ENCODE measurements at places on chromosomes 1 and 21.

DNA sequence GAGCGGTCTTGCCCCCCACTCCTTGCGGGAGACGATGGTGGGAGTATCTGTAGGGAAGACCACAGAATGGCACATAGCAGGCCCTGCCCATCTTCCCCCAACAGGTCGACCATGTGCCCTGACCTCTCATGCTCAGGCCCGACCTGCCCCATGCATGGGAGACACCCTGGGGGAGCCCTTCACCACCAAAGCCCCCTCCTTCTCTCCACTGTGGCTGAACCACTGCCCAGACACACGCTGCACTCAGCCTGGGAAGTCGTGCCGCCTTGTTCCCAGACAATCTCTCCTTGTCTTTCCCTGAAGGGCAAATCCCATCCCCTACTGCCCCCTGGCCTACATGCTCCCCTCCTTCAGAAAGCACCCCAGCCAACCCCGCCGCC is 5.5 kb downstream of the PGLYRP3 start:
- no peak for DNase-seq

- no peak for DNase-seq
Observed at GRCh38 chr1:43779266-43779665, 71.9 kb downstream of the ST3GAL3 start.

DNA sequence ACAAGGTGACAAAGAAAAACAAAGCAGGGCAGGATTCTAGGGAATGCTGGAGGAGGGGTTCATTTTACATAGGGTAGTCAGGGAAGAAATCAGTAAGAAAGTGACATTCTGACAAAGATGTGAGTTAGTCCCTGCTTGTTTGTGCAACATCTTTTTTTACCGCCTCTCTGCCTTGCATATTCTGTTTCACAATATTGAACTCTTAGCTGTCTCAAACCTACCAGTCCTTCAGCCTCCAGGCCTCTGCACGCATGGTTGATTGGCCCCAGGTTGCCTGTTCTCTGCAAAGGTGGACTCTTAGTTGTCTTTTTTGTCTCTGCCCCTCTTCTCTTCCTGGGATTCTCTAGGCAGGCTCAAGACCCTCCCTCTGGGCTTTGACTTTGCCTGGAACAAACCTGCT is 152.2 kb upstream of the RUNX1 start:
- DNase-seq = no peak

DNA sequence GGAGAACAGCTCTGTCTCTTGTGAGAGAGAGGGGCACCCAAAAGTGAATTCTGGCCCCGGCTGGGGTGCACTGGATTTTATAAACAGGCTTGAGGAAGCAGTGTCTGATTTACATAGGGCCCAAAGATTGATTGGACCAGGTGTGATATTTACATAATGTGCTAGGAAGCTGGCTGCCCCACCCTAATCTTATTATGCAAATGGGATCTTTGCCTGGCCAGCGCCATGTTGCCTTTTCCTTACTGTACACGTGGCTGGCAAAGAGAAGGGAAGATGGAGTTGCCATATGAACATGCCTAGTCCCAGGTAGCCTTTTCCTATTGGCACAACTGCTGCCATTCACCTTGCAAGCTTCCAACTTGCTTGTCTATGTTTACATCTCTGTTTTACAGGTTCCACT is 29.0 kb upstream of the CFHR4 start:
- no peak for DNase-seq

- no peak for DNase-seq
Observed at GRCh38 chr1:116133696-116134475, 22.7 kb downstream of the MAB21L3 start.

- no peak for DNase-seq
Observed at GRCh38 chr1:57061369-57061768, 95.6 kb upstream of the C8B start.

DNA sequence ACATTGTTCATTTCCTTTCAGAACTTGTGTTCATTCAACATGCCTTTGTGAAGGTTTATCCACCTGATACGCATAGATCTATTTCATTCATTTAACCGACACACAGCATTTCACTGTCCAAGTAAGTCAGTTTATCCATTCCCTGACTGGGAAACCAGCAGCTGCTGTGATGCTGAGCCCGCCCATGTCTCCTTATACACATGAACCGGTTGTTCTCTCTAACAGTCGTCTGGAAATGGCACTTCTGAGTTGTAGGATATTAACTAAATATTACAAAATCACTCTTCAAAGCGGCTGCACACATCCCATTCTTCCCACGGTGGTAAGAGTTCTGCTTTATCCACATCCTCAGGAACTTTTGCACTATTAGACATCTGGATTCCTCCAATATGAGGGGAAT is 71.1 kb downstream of the NPHP4 start:
- no peak for DNase-seq

GRCh38 chr1:101408212-101409042 is 171.6 kb downstream of the S1PR1 start:
- DNase-seq = no peak

- DNase-seq = no peak
Observed at GRCh38 chr1:85629532-85629920, 49.0 kb downstream of the CCN1 start.

DNA sequence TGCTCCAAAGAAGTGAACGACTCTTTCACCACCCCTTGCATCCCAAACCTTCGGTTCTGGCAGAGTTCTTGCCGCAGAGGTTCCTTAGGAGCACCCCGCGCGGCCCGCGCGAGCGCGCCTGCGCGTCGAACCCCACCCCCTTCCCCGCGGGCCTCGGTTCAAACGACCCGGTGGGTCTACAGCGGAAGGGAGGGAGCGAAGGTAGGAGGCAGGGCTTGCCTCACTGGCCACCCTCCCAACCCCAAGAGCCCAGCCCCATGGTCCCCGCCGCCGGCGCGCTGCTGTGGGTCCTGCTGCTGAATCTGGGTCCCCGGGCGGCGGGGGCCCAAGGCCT is at the start of gene C1orf56:
Gene C1orf56, plus strand, starts transcription at position 161 of the 334 bp plus-strand sequence. Its CDS starts 97 bp downstream, at position 258.
- peak; percentile 92 for DNase-seq

DNA sequence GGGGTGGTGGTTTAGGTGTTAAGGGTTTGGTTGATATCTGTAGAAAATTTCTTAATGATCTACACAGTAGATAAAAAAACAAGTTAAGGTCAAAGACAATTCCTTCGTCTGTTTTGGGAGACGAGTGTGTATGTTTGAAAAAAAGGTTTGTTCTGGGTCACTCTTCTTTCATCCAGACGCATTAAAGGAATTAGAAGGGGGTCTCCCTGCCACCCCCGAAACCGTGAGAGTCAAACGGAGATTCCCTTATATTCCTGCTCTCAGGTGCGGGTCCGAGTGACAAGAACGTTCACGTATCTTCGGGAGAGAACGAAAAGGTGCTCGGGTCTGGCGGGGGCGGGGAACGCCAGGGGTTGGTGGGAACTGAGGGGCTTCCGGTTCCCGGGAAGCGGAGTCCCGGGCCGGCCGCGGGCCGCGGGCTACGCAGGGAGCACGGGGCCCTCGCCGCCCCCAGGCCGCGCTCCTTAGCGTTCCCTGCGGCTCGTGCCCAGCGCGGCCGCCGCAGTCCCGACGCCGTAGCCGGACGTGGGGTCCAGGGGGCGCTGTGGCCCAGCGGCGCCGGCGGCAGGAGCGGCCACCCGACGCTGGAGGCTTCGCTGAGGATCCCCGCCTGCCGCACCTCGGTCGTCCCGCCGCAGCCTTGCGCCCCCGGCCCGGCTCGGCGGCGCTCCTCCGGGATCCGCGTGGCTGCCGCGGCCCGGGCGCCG is at the start of gene ZFYVE9:
Gene ZFYVE9, plus strand, starts transcription at position 577 of the 707 bp plus-strand sequence. CDS start 91,118 bp downstream, outside the sequence.
- peak; percentile 93 for DNase-seq

DNA sequence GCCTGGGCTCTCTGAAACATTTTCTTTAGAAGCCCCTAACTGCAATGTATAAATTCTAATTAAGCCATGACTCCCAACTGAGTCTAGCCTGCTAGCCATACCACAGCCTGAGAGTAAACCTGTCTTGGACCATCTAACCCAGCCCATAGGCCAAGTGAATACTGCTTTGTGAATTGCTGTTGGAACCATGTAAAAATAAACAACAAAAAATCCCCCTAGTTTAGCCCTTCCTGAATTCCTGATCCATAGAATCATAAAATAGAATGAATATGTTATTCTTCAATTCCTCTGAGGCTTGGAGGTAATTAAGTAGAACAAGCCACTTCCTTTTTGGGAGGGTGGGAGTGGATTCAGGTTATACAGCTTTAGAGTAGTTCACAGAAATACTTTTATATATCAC is 1496.4 kb downstream of the MRPL39 start:
- no peak for DNase-seq

DNA sequence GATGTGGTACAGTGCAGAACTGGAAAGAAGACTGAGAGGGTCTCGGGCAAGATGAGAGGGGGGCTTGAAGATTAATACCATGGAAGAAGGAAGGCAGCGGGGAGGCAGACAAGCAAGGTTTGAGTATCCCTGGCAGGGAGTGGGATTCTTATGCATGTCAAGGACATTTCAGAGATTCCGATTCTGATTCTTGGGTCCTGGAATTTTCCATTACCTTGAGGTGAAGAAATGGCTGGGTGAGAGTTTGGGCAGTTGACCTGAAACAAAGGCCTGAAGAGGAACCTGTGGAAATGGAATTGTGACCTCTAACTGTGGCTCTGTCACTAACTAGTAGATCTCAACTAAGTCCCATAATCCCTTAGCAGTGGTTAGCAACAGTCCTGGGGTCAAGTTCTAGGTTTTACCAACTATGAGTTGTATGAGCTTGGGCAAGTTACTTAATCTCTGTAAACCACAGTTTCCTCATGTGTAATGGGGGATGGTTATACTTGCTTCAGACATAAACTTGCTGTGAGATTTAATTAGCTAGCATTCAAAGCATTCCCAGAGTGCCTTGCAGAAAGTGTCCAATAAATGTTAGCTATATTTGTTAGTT is 8.6 kb upstream of the ACTN2 start:
- no peak for DNase-seq

GRCh38 chr1:93988634-93989350 is 79.6 kb upstream of the GCLM start:
- DNase-seq = no peak

GRCh38 chr1:12141163-12141850 is 25.5 kb upstream of the TNFRSF1B start:
- no peak for DNase-seq

GRCh38 chr1:207361889-207362288 is 40.4 kb downstream of the CD55 start:
- no peak for DNase-seq

DNA sequence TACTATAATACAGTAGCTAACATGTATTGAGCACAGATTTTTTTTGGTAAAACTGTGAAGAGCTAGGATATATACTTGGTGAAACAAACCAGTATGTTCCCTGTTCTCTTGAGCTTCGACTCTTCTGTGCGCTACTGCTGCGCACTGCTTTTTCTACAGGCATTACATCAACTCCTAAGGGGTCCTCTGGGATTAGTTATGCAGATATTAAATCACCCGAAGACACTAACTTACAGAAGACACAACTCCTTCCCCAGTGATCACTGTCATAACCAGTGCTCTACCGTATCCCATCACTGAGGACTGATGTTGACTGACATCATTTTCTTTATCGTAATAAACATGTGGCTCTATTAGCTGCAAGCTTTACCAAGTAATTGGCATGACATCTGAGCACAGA is 24.7 kb downstream of the LGALS8 start:
- no peak for DNase-seq

GRCh38 chr1:31515056-31515775 is 61.1 kb upstream of the TINAGL1 start:
- DNase-seq = no peak

GRCh38 chr1:108826081-108826635 is 30.7 kb downstream of the AKNAD1 start:
- no peak for DNase-seq
